ENCODE measurements at places on chromosomes 12 and 14. TPM values are rescaled to one million over a fixed set of nuclear protein-coding genes. Genes with fewer than 3 reads are reported as not detected.

- no peak for DNase-seq
These were observed 102.5 kb upstream of the MDM1 start for GRCh38 chr12:68434391-68435298.

- DNase-seq, result no peak
These were observed 36.5 kb downstream of the CORO1C start for GRCh38 chr12:108694812-108695278.

DNA sequence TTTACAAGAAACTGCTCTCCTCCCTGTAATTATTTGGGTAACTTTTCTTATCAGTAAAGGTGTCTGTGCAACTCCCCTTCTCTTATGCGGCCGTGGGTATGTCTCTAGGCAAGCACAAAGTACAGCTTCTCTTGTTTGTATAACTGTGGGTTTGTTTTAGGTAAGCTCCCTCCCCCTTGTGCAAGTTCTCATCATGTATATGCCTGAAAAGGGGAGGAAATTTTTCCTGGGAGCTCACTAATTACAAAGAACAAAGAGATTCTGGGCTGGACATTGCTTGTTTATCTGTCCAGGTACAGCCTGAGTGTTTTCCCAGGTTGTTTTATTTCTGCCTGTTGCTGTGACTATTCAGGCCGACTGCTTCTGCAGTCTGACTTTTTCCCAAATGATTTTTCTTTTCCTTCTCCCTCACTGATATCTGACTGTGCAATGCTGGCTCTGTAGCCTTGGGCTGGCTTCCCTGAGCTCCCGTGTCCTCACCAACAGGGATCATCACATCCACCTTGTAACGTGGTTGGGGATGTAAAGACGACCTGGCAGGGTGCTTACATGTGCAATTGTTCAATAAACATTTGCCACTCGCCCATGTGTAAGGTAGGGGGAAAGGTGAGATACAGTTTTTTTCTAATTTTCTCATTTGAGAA, 916.5 kb downstream of the AACS start:
- no peak for DNase-seq

DNA sequence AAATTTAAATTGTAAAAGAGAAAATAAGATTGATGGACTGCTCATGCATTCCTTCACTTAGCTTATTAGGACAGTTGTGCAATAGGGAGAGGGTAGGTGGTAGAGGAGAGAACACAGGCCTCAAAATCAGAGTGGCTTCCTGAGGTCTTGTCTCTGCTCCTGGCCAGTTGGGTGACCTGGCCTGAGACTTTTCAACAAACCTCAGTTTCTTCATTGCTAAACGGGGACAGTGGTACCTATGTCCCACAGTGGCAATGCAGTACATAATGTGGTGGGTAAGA, 2.6 kb downstream of the MAP3K12 start:
- DNase-seq, result no peak

- no peak for DNase-seq
These were observed 85.1 kb downstream of the RGS6 start for GRCh38 chr14:72017290-72017689.

GRCh38 chr14:71187633-71188356, 280.5 kb downstream of the PCNX1 start:
- no peak for DNase-seq

DNA sequence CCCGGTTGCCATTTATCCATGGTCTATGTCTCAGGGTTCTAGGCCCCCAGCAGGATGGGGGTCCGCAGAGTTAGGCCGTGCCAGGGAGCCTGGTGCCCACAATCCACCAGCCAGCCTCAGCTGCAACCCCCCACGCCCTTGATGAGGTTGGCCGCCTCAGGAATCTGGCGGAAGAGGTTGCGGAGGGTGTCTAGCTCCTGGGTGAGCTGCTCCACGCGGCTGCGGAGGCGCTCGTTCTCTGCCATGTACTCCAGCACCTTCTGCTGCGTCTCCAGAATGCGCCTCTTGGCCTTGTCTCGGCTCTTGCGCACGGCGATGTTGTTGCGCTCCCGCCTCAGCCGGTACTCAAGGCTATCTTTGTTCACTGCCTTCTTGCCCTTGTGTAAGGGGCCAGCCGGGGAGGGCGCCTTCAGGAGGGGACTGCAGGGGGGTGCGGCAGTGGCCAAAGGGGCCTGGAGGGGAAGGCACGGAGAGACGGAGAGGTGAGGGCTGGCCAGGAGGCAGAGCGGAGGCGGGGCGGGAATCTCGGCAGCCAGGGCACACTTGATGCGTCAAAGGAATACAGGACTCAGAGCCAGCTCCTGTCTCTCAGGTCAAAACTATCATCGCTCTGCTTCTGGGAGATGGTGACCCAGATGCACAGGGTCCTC, 1.6 kb downstream of the CEBPE start:
- DNase-seq, result no peak

- no peak for DNase-seq
These were observed 40.5 kb downstream of the RPS29 start for GRCh38 chr14:49545716-49546115.

DNA sequence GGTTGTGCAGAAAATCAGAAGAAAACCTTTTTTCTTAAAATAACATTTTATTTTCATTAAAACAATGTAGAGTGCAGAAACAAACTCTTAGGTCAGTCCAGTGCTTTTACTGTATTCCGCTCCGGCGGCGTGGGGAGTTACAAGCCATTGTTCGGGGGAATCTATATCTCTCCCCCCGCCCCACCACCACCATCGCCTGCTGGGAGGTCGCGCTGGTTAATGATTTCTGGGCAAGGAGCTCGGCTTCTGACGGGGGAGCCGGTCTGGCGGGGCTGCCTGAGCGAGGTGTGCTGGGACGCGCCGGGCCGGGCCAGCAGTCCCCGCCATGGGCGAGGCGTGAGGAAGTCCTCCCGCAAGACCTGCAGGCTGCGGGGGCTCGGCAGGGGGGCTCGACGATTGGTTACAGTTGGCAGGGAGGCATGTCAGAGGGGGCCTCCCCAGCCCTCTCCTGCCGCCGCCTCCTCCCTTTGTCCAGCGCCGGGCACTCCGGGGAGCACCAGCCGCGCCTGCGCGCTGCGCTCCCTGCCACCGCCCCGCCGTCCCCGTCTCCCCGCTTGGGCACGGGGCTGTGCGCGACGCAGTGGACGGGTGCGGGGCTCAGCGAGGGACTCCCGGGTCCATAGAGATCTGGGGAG, 1.0 kb upstream of the DUSP6 start:
- DNase-seq, result no peak

GRCh38 chr14:32414808-32415255, 85.7 kb downstream of the AKAP6 start:
- DNase-seq, result no peak

DNA sequence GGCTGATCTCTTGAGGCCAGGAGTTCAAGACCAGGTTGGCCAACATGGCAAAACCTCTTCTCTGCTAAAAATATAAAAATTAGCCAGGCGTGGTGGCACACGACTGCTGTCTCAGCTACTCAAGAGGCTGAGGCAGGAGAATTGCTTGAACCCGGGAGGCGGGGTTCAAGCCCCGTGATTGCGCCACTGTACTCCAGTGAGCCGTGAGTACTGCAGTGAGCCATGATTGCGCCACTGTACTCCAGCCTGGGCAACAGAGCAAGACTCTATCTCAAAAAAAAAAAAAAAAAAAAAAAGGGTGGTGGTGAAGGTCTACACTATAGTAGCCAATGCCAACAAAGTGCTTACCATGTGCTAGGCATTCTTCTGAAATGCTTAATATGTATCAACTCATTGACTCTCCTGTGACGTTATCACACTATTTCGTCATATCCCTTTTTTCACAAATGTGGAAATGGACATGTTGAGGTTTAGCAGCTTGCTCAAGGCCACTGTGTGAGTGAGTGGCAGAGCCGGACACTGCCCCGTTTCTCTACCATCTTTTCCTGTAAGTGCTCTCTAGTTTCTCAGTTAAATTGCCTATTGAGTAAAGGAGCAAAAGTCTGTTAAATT, 59.6 kb downstream of the GNS start:
- no peak for DNase-seq

GRCh38 chr14:89093083-89093730, 268.8 kb downstream of the TTC8 start:
- DNase-seq, result no peak

DNA sequence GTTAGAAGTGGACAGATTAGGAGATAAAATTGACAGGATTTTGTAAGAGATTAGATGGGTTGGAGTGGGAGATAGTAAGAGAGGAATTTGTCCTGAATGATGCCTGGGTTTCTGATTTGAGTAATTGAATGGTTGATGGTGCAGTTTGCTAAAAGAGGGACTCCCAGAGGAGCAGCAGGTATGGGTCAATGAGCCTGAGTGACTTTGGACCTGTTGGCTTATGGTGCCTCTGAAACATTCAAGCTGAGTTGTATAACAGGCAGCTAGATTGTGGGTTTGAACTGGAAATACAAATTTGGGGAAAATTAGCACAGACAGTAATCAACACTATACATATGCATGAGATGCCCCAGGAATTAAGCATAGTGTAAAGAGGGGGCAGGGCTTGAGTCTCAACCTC, 16.7 kb upstream of the SYNDIG1L start:
- no peak for DNase-seq

DNA sequence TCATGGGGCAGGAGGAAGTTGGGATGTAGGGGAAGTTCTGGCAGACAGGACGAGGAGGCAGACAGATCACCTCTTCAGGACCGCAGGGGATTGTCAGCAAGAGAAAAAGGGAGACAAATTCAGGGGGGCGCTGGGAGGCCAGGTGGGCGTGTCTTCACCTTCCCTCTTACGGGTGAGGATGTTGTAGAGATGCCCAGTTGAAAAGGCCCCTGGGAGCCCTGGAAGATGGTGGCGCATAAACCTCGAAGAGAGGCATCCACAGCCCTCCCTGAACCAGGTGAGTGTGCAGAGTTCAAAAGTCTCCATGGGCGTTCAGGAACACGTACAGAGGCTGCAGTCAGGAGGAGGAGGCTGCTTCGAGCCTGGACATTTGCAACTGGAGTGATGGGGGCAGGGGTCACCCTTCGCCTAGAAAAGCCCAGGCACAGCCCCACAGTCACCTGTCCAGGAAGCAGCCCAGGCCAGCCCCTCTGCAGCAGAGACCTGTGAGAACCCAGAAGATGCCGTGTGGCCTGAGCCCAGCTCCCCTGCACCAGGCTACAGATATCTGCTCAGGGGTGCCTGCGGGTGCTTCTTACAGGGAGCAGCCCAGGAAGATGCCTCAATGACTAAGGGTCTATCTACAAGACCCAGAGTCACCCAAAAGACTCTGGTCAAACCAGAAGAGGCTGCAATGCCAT, 74.4 kb downstream of the PRIMA1 start:
- DNase-seq, result peak; percentile 46

- DNase-seq, result no peak
These were observed 15.1 kb downstream of the ABHD4 start for GRCh38 chr14:22613106-22613695.

GRCh38 chr12:30755395-30755762, 628 bp upstream of the CAPRIN2 start:
- DNase-seq, result no peak

DNA sequence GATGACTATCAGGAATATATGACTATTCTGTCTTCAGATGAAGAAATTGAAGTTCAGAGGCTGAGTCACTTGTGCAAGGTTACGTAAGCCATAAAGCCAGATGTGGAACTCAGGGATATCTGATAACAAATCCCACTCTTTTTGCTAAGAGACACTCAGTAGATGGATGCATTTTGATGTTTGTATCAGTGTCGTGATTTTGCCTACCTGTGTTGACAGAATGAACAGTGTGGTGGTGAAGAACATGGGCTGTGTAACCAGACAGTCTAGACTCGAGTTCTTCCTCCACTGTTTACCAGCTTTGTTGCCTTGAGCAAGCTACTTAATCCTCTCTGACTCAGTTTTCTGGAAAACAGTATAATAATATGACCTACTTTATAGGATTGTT, 93.9 kb downstream of the DAAM1 start:
- no peak for DNase-seq

GRCh38 chr12:51293696-51294095, 23.5 kb upstream of the SMAGP start:
- no peak for DNase-seq

DNA sequence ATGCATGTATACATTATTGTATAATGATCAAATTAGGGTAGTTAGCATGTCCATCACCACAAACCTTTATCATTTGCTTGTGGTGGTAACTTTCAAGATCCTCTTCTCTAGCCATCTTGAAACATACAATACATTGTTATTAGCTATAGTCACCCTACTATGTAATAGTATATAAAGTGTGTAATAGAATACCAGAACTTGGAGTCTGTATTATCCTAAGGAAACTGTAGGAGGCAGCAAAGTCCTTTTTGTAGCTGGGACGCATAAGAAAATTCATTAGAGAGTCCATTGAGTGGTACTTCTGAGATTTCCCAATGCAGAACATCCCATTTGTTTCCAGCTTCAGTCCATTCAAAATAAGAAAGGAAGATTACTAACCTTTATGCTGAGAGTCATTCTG, 325.9 kb upstream of the LRFN5 start:
- no peak for DNase-seq

- DNase-seq, result no peak
These were observed 19.0 kb downstream of the IFNG start for GRCh38 chr12:68140556-68140955.

DNA sequence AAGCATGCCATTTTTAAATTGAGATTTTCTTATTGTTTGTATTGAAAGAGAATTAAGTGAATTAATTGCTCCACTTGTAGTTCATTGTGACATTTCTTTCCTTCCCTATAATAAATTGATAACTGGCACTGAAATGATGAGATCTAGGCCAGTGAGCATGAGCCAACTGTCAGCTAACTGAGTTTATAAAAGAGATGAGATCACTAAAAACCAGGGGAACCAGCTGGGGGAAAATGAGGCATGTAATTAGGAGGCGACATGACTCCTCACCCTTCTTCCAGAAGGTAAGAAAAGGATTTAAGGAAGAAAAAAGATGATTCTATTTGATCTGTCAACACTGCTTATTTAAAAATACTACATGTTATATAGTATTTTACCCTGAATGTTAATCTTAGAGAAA, 104.5 kb upstream of the DNM1L start:
- no peak for DNase-seq

Gene BDKRB2
- 1.7 TPM for total RNA-seq

Gene SRRM4
- total RNA-seq, result 0.08 TPM

Gene GDF3
- not detected for total RNA-seq

Gene TAS2R14
- 1.2 TPM for total RNA-seq

Gene GUCY2C
- not detected for total RNA-seq

Gene TMEM132C
- 10.5 TPM for total RNA-seq

Gene C12orf75
- total RNA-seq, result 2.1 TPM

Gene GON7
- total RNA-seq, result 11.9 TPM

Gene SERPINA4
- total RNA-seq, result not detected

Gene NRXN3
- 2.0 TPM for total RNA-seq

Gene CCDC184
- total RNA-seq, result 1.4 TPM

Gene PRB4
- not detected for total RNA-seq

All from right atrium auricular region (tissue), 2 donors.